Fibroblast of lung (primary cell): ENCODE measurements at places on chromosomes 16 and 17. TPM values are rescaled to one million over a fixed set of nuclear protein-coding genes. Genes with fewer than 3 reads are reported as not detected.
A peak's percentile ranks its signal among the peaks of the same experiment; 100 is the strongest.

The OTOP3 gene
- total RNA-seq, result not detected in 2 replicates

DNA sequence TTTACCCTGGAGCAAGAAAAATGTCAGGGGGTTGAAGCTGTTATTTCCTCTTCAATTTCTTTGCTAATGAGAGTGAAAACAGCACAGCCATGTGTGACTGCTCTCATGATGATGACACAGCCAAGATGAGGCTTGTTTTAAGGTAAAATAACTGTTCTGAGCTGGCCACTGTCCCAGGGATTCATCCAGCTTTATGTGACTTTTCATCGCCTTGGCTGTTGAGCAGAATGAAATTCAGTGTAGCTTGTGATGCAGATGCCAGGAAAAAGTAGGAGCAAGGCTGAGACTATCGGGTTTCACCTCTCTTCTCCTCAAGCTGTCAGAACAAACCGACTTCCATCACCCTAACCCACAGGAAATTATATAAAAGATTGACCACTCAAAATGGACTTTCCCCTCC, 361.8 kb upstream of the CDH5 start:
- DNase-seq, result peak; percentile 18
- no peak overlapping the region for H3K27ac ChIP-seq
- no peaks in the 10 kb centered on the region for H3K27me3 ChIP-seq

- H3K27ac ChIP-seq, result no peak overlapping the region
- H3K4me1 ChIP-seq, result peaks cover 3% of the 10 kb centered on the region
- no peaks in the 10 kb centered on the region for H3K36me3 ChIP-seq
- DNase-seq, result peak; percentile 52
Measured at GRCh38 chr16:87538160-87538559, 45.3 kb upstream of the ZCCHC14 start.

DNA sequence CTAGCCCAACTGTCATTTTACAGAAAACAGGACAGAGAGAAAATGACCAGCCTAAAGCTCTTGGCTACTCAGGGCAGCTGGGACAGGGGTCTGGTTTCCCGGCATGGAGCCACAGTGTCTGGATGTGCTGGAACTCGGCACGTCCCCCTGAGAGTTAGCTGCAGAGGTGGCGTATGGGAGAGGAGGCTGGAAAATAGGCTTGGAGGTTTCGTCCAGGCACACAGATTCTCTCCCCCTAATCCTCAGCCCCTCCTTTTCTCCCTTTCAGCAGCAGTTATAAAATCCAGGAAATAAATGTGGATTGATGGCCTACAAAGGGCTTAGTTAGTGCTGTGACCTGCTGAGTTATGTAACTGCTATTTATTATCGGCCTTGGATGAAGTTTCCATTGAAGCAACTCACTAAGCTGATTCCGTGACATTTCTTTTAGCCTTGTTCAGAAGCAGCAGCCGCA, 89.5 kb upstream of the TOB1 start:
- no peak overlapping the region for H3K27ac ChIP-seq
- peaks cover 18% of the 10 kb centered on the region for H3K4me1 ChIP-seq
